ENCODE measurements at places on chromosomes 12 and 14. TPM values are rescaled to one million over a fixed set of nuclear protein-coding genes. Genes with fewer than 3 reads are reported as not detected.

WNT1 gene
- total RNA-seq, result not detected

CLEC9A gene
- total RNA-seq, result not detected

GPR84 gene
- total RNA-seq, result 0.39 TPM

FAM90A1 gene
- 0.36 TPM for total RNA-seq

PTPN6 gene
- total RNA-seq, result 255 TPM

TGM1 gene
- total RNA-seq, result 5.6 TPM

PRH2 gene
- not detected for total RNA-seq

SIX4 gene
- total RNA-seq, result 0.82 TPM

CCDC175 gene
- total RNA-seq, result not detected

CLEC14A gene
- not detected for total RNA-seq

EPS8 gene
- 3.9 TPM for total RNA-seq

NANOG gene
- total RNA-seq, result not detected

BAZ2A gene
- total RNA-seq, result 101 TPM
